ENCODE measurements at places on chromosomes 7 and 10.

- peak; percentile 7 for DNase-seq
Measured at GRCh38 chr10:92965314-92965713, 95.3 kb upstream of the CYP26C1 start.

DNA sequence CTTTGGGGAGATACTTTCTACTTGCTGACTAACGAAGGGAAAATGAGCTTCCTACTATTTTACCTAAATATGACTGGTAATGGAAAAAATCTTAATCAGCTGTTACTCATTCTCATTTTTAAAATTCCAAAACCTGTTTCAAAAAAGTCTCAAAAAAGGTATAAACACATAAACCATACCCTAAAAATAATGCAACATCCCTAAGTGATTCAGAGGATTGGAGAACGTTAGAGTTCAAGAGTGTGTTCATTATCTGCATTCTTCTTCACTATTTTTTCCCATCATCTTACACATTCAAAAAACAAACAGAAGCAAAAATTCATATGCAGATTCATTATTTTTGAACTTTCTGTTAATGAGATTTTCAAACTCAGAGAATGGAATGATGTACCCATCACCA, 150.4 kb upstream of the GNAI1 start:
- no peak for DNase-seq

GRCh38 chr7:5692112-5692844, 89.2 kb downstream of the RNF216 start:
- DNase-seq: no peak

DNA sequence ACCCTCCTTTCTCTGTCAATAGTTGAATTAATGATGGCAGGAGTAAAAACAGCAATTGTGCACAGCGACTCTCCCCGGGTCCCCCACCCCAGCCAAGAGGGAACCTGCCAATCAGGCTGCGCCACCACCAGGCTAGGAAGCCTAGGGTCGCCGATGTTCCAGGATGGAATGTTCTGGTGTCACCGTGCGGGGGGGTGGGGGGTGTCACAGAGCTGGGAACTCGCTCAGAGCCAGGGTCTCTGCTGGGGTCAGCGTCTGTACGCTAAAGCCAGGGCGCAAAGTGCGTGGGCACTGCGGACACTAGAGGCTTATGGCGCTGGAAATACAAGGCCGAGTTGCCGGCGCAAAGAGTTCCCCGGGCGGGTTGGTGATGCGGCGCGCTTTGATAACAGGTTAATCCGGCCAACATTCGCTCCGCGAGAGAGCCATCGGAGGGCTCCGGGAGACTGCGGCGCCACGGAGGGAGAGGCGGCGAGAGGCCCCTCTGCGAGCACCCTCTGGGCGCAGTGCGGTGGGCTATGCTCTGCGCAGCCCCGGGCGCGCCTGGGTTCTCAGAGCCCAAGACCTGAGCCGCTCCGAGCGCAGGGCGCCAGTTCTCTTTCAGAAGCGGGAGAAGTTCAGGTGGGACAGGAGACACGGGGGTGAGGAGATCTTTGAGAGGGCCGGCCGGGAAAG, 192.3 kb downstream of the EMX2 start:
- DNase-seq: no peak

DNA sequence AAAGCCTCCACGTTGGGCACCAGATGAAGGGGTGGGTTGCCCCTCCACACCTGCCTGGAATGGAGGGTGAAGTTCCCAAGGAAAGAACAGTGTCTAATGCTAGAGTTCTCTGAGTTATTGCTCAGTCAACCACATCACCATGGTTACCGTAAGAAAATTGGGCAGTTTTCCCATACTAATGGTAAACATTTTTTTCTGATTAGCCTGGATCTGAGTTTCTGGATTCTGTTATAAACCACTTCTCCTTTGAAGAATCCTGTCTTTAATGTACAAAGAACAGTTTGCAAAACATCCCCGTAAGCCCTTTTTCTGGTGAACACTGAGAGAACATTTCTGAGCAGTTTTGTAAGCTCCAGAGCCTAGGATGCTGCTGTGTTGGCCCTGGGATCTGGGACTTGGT, 45.5 kb downstream of the ABCC2 start:
- no peak for DNase-seq

- no peak for DNase-seq
Measured at GRCh38 chr10:510415-510881, 179.0 kb downstream of the DIP2C start.

- peak; percentile 21 for DNase-seq
Measured at GRCh38 chr10:11345224-11346054, 266.0 kb downstream of the USP6NL start.

DNA sequence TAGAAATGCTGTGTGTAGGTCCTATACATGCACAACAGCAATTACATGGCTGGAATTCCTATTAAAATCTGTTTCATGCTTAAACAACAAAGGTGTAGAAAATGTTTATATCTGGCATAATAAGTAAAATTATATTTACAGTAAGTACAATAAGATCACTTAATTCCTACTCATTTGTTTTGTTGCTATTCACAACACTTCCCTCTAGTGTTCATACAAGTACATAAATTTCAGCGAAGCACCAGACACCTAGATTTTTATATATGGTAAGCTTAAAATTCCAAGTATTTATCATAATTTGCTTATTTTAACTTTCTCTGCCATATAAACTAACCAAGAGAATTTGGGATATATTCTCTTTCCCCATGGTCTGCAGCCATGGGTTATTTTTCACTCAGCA, 51.8 kb upstream of the ANK3 start:
- DNase-seq: no peak

- DNase-seq: peak; percentile 62
Measured at GRCh38 chr7:98133181-98133580, 26.5 kb downstream of the LMTK2 start.

- no peak for DNase-seq
Measured at GRCh38 chr7:101241015-101241363, 3.4 kb upstream of the CLDN15 start.

- DNase-seq: no peak
Measured at GRCh38 chr7:142808461-142808801, 37.7 kb downstream of the PRSS2 start.

- DNase-seq: no peak
Measured at GRCh38 chr10:36765782-36766414, 359.5 kb upstream of the ANKRD30A start.

GRCh38 chr7:98119256-98119918, 12.7 kb downstream of the LMTK2 start:
- DNase-seq: no peak

DNA sequence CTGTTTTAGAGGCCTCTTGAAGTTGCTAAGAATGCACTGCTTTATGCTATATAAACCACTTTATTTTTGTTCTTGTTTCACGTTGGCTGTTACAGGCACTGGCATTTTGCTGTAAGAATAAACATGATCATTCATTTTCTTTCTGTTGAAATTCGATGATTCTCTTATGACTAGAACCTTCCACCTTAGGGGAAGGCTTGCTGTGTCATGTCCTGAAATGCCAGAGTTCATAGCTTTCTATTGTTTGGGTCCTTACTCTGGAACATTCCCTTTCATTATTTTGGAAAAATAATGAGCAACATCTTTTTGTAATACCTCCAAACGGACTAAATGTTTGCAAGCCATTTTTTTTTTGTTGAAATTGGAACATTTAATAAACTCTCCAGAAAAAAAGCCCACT, 495.1 kb upstream of the POT1 start:
- DNase-seq: no peak

DNA sequence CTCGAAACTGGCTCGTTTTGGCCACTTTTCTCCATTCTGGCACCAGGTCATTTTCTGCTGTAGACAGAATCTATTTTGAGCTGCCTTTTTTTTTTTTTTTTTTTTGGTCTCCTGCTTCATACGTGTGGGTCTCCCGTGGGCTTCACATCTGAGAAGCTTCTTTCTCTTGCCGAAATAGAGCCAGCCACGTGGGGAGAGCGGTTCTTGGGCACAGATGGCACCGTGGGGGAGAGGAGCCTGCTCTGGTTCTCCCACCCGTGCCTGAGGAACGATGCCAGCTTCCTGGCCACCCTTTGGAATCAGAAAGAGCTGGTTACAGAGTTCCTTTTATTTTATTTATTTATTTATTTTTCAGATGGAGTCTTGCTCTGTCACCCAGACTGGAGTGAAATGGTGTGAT, 48.7 kb upstream of the OCM2 start:
- DNase-seq: no peak

GRCh38 chr7:150335108-150335773, 6.2 kb downstream of the RARRES2 start:
- no peak for DNase-seq

GRCh38 chr10:79491143-79491835, 21.0 kb upstream of the EIF5AL1 start:
- no peak for DNase-seq

- DNase-seq: no peak
Measured at GRCh38 chr7:15924910-15925309, 238.4 kb upstream of the MEOX2 start.

DNA sequence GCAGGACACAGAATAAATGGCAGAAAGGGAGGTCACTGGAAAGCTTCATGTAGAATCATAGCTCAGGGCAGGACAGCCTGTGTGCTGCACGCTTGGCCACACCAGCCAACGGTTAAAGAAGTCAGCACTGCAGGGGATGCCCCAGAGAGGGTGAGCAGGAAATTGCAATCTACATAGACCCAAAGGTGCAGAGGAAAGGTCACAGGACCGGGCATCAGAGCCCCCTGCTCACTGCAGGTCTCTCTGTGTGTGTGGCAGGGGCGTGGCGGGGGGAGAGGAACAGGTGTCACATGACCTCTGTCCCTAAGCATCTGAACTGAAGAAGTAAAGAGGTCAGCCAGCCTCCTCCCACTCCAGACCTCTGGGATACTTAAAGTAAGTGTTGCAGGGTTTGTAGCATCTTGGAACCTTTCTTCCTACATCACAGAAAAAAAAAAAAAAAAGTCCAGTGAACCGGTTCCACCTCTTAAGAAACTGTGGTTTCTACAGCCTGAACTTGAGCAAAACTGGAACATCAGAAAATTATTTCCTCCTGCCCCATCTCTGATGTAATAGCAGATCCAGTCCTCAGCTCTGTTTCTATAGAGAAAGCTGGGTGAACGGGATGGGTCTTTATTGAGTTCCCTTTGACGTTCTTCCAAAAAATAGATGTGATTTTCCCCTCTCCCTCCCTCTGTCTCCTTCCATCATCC, 64.3 kb downstream of the RGS10 start:
- DNase-seq: no peak

GRCh38 chr10:3043512-3044368, 23.6 kb upstream of the PFKP start:
- DNase-seq: no peak

- DNase-seq: no peak
Measured at GRCh38 chr7:120785095-120785494, 72.8 kb downstream of the TSPAN12 start.

DNA sequence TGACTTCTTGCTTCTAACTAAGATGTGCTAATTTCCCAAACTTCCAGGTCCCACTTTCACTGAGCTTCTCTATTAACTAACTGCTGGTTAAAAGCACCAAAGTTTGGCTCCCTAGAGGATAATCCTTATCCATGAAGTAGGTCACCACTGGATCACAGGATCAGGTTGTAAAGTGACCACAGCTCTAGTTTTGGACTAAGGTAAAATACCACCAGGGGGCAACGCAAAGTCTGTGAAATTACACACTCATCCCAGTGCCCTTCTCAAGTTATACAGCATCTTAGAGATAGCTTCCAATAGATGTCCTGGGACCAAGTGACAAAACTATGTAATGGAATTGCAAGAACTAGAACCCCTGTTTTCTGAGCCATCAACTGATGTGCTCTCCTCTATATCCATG, 116.4 kb upstream of the ASAH2 start:
- DNase-seq: no peak

GRCh38 chr10:78327778-78328591, 294.3 kb downstream of the RPS24 start:
- no peak for DNase-seq

DNA sequence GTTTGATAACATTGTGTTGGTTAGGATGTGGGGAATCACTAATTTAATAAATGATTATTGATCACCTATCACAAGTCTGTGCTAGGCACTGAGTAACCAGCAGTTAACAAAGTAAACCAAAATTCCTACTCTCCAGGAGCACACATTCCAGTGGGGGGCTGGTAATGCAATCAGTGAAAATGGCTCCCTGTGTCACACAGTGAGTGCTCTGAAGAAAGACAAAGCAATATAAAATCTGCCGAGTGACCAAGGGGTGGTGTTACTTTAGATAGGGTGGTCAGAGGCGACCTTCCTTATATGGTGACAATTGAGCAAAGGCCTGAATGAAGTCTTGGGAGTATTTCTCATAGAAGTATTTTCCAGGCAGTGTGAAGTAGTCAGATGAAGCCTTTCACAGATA, 13.6 kb upstream of the SMC3 start:
- no peak for DNase-seq

GRCh38 chr7:142279601-142280000, 21.7 kb upstream of the PRSS58 start:
- no peak for DNase-seq

DNA sequence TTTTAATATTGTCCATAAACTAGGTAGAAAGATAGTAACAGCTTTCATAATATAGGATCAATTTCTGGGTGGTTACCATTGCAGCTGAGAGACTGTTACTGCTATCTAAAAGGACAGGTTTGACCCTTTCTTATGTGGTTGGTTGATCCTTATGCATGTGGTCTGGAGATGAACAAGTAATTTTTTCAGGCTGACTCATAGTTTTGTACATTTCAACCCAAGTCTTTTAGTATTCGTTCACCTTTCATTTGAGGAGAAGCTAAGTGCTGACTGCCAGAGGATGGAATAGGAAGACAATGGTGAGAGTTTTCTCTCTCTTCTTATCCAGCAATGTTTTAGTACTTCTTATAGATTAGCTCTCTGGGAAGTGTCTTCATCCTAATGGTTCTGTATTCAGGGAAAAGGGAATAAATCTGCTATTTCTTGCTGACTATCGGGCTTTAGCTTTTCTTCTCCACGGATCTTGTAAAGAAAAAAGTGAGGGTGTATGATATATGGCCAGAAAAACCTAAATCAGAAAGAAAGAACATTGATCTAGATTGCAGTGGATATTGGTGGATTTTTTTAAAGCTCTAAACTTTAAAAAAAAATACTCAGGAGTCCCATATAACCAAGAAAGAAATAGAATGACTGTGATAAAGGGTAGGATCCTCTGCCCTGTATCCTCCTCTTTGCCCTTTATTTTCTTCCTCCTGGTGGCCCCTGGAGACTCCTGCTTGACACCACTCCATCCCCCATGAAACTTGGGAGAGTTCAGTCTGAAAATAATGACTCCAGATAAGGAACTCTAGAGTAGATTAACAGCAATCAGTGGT, 88.0 kb downstream of the CPED1 start:
- DNase-seq: no peak

GRCh38 chr7:90645784-90646183, 49.7 kb downstream of the CDK14 start:
- DNase-seq: no peak

- no peak for DNase-seq
Measured at GRCh38 chr7:121634356-121634755, 238.2 kb upstream of the FAM3C start.
